ENCODE measurements at places on chromosomes 2 and 18.

- DNase-seq, result no peak
Observed at GRCh38 chr2:45857867-45858520, 206.5 kb downstream of the PRKCE start.

GRCh38 chr2:239881031-239881471 lies 144.1 kb downstream of the NDUFA10 start:
- no peak for DNase-seq

DNA sequence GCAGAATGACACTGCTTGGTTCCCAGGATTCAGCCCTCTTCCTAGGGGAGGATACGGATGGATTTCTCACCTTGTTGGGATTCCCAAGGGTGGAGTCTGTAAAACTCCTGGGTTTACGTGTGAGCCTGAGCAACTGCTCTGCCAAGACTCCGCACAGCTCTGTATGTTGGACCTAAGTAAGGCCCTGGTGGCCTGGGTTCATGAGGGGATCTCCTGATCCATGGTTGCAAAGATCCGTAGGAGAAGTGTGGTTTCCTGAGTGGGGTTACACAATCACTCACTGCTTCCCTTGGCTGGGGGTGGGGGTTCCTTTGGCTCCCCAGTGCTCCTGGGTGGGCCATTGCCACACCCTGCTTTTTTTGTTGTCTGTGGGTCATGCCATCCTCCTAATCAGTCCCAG lies 37.7 kb downstream of the ANKRD12 start:
- DNase-seq, result no peak

- DNase-seq, result no peak
Observed at GRCh38 chr2:30680121-30680520, 127.1 kb downstream of the CAPN13 start.

DNA sequence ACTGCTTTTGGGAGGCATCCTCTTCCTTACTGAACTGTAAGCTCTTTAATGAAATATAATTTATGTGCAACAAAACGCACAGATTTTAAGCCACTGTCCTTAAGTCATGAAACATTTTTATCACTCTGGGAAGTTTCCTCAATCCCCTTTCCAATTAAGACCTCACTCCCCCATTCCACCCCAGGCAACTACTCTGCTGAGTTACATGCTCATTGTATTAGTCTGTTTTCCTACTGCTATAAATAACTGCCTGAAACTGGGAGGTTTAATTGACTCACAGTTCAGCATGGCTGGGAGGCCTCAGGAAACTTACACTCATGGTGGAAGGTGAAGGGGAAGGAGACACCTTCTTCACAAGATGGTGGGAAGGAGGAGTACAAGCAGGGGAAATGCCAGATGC lies 46.5 kb upstream of the KCNE4 start:
- DNase-seq, result no peak
